ENCODE measurements at places on chromosomes 16 and 17.

DNA sequence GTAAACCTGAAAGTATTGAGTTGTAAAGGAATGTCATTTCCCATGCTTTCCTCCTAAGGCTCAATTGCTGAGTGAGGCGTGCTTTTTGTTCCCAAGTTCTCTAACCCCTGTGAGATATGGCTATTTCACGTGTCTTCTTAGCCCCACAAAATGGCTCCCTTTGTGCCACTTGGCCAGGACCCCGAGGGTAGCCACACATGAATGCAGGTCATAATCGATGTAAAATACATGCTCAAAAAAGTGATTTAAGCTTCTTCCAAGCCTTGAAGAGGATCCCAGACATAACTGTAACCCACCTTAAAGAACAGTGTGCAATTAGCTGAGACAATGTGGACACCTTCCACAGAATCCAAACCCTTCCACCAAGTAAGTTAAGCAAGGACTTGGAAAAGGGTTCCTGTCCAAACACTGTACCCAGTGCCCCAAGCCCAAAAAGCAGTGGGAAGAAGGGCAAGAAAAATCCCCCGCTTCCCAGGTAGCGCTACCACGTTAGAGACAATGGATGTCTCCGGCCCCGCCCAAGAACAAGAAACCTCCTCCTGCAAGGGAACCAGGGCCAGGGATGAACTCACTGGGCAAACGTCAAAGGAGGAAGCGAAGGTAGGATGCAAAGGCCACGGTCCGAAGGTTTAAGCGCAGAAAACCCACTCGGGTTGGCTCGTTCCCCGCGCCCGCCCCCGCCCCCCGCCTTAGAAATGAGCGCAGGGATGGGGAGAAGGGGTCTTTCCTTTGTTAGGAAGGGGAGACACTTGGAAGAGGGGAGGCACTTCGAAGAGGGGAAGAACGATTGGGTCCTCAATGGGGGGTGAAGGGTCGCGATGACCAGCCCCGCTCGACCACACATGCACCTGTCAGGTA, 1.2 kb downstream of the JPT1 start:
- DNase-seq = peak; percentile 25

DNA sequence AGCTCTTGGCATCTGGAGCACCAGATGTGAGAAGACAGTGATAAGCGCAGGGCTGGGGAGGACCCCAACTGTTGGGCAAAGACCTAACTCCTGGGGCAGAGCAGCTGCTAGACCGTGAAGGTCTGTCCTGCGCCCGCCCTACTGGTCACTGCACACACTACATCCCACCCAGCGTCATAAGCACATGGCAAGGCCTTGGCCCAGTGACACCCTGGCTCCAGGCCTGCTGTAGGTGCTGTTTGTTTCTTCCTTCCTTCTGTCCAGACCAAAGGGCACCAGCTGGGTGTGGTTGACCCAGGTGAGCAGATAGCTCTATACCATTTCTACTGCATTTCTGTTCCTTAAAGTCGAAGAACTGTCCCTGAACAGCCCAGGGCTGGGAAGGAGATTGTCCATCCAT, 6.4 kb downstream of the TRPV3 start:
- DNase-seq = no peak

GRCh38 chr17:66749217-66749832, 85.6 kb upstream of the CACNG5 start:
- no peak for DNase-seq

DNA sequence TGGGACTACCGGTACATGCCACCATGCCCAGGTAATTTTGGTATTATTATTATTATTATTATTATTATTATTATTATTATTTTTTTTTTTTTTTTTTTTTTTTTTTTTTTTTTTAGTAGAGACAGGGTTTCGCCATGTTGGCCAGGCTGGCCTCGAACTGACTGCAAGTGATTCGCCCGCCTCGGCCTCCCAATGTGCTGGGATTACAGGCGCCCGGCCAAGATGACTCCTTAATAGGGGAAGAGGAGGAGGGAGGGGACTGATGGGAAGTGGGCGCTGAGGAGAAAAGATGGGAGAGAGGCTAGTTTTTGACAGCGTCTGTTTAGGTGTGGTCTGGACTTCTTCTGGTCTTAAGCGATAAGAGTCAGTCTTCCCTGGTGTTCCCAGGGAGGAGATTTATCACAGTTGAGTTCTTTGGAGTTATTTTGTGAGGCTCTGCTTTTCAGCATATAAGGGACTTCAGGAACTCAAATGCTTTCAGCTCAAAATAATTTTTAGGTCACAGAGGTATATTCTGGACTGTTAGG, 34.4 kb upstream of the SLC5A10 start:
- no peak for DNase-seq

DNA sequence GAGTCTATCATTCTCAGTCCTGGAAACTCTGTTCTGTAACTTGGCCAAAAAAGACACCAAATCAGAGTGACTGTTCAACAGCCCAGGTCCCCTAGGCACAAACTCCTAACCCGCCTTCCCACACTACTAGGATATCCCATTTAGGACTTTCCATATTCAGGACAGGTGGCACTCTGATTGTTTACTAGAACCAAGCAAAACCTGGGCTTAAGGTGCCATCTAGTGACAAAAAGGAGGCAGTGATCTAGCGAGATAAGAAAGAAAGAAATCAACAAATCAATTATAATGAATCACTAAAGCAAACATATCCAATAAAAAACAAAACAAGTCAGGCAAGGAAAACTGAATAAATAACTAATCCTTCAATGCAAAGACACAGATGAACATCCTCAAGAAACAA, 203.9 kb downstream of the CEP112 start:
- peak; percentile 44 for DNase-seq

All from cardiac fibroblast (primary cell).